DMS79 treated with DMSO at 0.1 percent for 48 hours (cell line): ENCODE measurements at places on chromosomes 2 and 18.

DNA sequence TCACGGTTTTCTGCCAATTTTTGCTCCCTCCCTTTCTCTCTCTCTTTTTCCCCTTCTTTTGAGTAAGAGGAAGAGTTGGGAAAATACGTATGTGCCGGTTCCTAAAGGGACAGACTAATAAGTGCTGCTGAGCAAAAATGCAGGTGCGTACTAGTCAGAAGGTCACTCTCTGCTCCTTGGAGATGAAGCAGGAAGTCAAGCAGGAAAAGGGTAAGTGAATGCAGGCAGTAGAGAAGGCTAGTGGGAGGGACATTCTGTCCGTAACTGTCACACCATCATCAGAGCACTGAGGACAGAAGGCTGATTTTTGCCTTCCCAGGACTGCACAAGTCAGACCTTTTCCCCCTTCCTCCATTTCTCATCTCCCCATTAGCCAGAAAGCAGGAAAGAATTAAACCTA, 105.7 kb downstream of the CDH2 start:
- no peak for DNase-seq

GRCh38 chr2:205766779-205767359, 84.6 kb downstream of the NRP2 start:
- DNase-seq: peak; percentile 69

DNA sequence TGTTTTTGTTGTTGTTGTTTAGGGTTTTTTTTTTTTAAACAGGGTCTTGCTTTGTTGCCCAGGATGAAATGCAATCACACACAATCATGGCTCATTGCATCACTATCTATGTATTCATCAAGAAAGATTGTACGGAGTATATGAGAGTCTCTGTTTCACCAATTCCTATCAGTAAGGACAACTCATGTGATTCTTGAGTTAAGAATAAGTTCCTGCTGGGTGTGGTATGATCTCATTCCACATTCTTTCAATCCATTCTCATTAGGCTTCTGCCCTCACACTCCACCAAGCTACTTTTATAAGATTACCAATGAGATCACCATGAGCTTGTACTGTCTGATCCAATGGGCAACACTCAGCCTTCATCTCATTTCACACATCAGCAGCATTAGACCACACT, 9.1 kb upstream of the AP1S3 start:
- no peak for DNase-seq

- no peak for DNase-seq
Observed at GRCh38 chr2:154882725-154883124, 184.2 kb downstream of the KCNJ3 start.

DNA sequence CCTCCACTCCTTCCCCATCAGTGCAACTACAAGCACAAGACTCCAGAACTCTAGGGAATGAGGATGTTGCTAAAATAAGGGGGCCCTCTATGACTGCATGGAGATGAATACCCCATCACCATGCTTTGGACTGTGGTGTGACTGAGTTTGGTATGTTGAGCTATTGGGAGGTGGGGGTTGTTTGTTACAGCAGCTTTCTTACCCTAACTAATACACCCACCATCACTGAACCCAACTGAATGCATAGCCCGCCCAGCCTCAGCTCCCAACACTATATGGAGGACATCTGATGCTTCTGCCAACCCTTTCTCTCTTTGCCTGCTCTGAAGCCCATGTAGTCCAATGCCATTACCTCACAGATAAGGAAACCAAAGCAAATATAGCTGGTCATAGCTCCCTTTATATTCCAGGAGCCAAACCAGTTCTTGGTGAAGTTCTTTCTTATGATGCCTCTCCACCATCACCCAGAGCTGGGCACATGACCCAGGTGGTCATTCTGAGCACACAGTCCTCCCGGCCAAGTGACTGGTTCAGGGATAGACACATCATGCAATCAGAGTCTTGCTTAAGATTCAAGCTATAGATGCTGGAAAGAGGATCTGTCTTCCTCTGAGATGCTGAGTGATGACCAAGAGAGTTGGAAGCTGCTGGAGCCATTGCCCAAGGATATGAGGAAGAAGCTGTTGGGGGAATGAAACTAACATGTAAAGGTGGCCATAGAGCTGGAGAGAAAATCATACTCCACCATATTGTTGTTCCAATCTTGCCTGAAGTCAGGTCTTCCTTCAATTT, 155.6 kb upstream of the HAAO start:
- DNase-seq: no peak

DNA sequence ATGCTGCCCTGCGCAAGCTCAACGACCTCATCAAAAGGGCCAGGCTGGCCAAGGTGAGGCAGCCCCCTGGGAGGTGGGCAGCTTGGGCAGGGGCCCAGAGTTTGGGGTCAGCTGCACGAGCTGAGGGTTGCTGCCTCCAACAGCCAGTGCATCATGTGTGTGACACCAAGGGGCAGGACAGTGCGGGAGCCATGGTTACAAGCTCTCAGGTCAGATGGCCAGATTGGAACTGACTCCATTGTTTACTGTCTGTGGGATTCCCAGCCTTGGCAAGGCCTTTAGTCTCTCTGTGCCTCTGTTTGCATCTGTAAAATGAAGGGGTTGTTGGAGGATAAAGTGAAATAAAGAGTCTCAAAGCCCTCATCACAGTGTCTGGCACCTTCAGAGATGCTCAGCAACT, 26.9 kb downstream of the EHD3 start:
- DNase-seq: no peak

- DNase-seq: no peak
Observed at GRCh38 chr2:66730441-66730840, 295.5 kb downstream of the MEIS1 start.

GRCh38 chr2:75820693-75821092, 110.0 kb upstream of the GCFC2 start:
- no peak for DNase-seq
